ENCODE measurements at places on chromosomes 2 and 18.

DNA sequence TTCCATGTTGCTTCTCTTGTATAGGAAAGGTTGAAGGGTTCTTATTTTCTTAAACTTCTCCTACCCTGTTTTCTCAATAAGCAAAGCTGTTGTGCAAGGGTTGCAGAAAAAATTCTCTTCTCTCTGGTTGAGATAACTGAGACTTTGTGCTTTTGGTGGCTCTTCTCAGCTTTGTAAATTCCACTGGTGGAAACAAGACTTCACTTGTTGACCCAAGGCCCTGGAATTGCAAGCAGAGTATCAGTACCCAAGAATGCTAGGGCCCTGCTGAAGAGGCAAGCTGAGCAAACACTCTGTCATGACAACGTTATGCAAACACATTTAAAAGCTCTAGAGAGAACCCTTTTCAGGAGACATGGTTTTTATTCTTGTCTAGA lies 294.7 kb upstream of the EPAS1 start:
- no peak for DNase-seq

GRCh38 chr2:18422432-18423165 lies 137.9 kb downstream of the RDH14 start:
- no peak for DNase-seq

- no peak for DNase-seq
These were observed 2.9 kb upstream of the GAL3ST2 start for GRCh38 chr2:241773511-241774418.

GRCh38 chr2:27086724-27087593 lies at the start of gene KHK:
Gene KHK, plus strand, starts transcription at chr2:27086772. Its CDS starts 488 bp downstream, at chr2:27087260.
- no peak for DNase-seq

DNA sequence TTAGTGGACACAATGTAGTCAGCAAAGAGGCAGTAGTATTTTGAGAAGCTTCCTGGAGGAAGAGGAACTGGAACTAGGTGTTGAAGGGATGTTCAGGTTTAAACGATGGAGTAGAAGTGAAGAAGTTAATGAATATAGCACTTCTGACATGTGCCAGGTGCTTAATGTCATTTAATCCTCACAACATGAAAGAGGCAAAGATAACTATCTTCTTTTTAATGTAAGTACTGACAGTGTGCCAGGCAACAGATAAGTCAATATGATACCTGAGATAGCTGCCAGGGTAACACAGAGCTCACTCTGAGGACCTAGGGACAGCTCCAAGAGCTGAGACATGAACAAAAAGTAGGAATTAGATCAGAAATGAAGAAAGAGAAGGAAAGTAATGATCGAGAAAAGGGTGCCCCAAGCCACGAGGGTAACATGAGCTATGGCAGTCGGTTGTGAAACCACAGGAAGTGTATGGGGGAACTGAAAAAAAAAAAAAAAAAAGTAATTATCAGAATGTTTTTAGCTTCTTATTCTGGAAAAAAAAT lies 140.7 kb downstream of the RNF144A start:
- DNase-seq = no peak

- no peak for DNase-seq
These were observed 2.3 kb downstream of the FOSL2 start for GRCh38 chr2:28394997-28395333.

DNA sequence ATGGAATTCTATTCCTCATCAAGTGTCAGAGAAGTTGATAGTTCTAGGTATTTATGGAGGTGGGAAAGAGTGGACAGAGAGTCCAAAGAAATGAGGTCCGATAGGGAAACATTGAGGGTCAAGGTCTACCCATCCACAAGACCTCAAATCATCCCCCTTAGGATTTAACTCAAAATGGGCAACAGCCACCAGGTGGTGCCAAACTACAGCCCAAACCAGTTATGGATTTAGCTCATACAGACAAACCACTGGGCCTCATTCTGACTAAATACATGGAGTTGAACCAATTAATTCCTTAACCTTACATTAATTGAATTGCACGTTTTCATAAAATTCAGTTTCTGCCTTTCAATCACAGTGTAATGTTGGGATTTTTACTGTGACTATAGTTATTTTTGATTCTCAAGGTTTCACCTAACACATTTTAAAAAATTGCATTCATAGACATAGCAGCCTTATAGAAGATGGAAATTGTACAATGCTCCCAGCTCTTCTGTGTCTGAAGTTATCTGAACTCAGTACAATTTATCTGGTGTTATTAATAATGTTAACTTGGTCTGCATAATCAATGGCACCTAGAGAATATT lies 98.2 kb upstream of the HNMT start:
- no peak for DNase-seq

DNA sequence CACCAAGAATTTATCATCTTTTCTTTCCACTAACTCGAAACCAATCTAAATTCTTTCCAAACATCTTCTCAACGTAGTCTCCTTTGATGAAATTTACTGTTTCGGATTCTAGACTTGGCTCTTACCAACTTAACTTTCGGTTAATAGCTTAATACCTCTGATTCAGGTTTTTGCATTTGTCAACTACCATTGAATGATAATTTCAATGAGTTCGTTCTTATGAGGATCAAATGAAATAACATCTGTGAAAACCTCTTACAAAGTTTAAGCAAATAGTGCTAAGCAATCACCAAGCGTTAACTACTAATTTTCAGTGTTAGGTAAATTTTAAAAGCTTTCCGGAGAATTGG lies 593 bp upstream of the NRBP1 start:
- DNase-seq = no peak

DNA sequence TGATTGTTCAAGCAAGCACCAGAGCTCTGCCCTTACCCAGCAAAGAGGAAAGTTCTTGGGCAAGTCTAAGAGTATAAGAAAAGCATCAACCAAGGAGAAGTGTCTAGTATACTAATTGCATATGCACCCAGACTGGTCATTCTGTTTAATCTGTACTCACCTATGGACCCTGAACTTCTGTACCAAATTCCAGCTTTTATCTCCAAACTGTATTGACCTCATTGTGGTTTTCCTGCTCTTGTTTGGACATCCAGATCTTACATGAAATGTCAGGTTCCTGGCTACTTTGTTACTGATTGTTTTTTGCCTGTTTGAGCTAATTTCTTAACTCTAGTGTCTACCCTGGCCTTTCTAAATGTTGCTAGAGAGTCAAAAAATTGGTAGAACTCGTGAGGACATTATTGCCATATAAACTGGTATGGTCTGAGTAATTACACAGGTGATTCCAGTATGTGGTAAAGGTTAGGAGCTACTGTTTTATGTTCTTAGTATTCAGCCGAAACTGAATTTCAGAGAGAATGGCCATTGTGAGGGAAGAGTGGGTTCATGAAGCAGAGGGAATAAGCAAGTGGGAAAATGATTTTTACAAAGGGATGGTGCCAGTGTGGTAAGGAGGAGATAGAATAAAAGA lies 146.3 kb downstream of the HNMT start:
- no peak for DNase-seq

- DNase-seq = no peak
These were observed 392.7 kb upstream of the FANCL start for GRCh38 chr2:58633613-58634365.

DNA sequence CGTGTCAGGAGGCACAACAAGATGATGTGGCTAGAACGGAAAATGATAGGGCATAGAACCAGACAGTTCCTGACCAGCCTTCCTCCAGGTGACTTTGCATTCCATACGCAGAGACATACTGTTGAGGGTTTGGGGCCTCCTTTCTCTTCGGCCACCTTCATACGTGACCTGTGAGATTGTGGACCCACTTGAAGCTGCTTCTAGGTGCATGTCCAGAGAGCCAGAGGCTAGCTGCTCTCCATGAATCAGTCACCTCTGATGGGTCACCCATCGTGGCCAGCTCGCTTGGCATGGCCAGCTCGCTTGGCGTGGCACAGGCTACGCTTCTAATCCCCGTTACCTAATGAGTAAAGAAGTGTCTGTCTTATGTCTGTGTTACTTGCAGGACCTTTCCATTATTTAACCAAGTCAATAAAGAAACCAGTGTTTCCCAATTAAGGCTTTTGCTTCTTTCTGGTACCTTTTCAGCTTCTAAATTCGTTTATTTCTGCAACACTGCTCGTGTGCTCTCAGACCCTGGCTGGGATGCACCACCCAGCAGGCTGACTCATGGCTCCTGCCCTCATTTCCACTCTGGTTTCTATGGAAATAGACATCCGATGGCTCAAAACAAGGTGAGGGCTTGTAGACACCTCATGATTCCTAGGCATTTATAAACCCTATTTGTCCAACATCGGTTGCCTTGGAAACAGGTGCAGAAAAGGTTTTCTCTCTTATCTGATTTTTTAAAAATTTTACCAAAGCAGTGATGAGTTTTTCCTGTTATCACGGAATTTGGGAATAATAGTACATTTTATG lies 86.7 kb upstream of the B3GNT7 start:
- no peak for DNase-seq

GRCh38 chr18:78906066-78906465 lies 73.6 kb upstream of the SALL3 start:
- DNase-seq = no peak

DNA sequence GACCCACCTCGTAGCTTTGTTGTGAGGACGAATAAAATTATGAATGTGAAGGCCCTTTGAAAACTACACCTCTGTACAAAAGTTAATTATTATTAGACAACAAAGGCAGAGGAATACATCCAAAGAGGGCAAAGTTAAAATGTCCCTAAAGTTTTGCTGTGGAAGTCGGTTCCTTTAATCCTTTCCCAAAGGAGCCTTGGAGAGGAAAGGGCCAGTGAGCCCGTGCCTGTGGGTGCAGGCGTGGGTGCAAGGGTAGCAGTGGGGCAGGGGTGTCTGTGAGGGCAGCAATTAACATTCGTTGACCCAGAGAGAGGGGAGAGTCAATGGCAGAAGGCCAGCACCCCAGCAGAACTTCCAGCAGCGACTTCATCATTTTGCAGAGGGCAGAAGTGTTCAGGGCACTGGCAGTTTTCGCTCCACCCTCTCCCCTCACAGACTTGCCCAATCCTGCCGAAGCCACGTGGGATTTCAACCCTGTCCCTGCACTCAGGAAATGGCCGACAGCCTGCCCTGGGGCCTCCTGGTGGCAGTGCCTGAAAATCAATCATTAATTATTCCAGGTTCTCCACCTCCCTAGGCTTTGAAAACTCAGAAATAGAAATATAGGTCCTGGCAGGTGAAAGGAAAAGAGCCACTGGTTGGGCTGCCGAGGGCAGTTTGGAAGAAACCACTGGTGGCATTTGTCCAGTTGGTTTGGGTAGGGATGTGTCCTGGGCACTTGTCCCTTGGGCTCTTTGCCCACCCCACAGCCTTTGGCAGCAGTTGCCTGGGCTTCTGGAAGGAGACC lies 4.2 kb upstream of the PAX8 start:
- no peak for DNase-seq

GRCh38 chr2:183207110-183207509 lies 82.9 kb downstream of the NUP35 start:
- no peak for DNase-seq

GRCh38 chr2:177106212-177106611 lies 106.4 kb upstream of the HNRNPA3 start:
- no peak for DNase-seq

GRCh38 chr2:134258684-134259388 lies 5.0 kb downstream of the MGAT5 start:
- DNase-seq = no peak

DNA sequence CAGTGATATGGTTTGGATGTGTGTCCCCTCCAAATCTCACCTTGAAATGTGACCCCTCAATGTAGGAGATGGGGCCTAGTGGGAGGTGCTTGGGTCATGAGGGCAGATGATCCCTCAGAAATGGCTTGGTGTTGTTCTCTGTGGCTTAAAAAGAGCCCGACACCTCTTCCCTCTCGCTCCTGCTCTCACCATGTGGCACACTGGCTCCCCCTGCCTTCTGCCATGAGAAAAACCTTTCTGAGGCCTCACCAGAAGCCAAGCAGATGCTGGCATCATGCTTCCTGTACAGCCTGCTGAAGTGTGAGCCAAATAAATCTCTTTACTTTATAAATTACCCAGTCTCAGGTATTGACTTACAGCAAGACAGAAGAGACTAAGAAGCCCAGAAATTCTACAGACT lies 357.1 kb downstream of the NRXN1 start:
- DNase-seq = no peak

DNA sequence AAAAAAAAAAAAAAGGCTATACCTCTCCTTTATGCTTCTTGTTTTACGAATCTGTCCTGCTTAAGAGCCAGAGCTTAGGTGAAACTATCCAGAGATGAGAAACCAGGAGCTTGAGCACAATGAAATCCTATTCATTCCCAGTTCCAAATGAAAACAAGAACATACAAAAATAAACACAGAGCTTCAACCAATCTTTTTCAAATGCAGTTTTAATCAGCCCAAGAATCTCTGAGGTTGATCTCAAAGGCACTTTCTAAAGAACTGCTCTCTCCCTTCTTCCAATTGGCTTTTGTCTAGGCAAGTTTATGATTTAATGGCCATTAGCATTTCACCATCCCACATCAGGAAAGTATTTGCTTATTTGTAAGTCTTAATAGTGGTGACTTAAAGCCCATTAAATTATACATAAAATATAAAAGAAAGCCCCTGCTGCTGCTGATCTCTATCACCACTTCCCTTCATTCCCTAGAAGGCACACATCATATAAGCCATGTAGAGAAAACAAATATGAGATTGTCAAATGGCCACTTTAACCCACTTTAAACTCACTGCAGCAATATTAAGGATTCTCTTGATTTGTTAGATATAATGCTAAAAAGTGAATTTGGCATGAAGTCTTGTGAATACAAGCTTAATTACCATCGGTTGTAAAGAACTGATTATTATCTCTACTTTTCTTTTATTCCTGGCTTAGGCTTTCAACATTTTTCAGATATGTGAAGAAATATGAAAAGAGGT lies 29.3 kb upstream of the SCN9A start:
- no peak for DNase-seq

DNA sequence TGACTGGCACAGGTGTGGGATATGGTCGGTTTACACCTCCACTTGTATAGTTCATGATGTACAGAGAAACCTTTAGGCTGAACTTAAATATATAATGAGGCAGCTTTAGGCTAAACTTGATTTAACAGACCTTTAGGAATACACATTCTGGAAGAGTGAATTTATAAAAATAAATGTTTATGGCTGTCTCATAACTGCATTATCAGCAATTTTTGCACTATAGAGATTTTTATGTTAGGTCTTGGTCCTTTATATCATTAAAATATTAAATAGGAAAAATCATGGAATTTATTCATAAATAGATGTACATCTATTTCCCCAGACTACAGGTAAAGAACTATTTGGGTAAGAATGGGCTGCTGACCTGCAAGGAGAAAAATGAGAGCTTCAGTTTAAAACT lies 19.8 kb downstream of the RAB27B start:
- no peak for DNase-seq

- no peak for DNase-seq
These were observed 23.1 kb upstream of the KLF7 start for GRCh38 chr2:207188626-207189419.

DNA sequence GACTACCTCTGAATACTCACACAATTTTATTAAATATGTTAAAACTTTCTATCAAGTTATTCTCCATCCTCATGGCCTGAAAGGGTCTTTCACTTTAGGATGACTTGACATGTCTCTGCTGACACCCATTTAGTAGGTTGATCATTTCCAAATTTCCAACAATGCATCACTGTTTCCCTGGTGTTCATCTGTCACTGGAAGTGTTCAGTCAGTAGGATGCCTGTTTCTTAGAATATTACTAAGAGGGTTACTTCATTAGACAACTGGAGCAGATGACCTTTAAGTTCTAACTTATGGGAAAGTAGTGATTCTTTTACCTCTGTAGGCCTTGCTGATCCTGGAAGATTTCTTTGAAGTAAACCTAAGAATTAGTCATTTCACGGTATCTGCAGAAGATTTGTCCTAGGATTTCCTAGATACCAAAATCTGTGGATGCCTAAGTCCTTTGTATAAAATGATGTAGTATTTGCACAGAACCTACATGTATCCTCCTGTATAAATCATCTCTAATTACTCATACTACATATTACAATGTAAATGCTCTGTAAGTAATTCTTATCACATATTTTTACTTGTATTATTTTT lies 77.7 kb downstream of the MAP3K20 start:
- DNase-seq = no peak

- no peak for DNase-seq
These were observed 172.7 kb upstream of the NOL4 start for GRCh38 chr18:34397286-34397896.

All from cerebellar nuclear complex (tissue), 1 donor.